ENCODE measurements at places on chromosomes 1 and 21. TPM values are rescaled to one million over a fixed set of nuclear protein-coding genes. Genes with fewer than 3 reads are reported as not detected.

- DNase-seq: peak; percentile 92
These were observed 16.3 kb upstream of the SARS1 start for GRCh38 chr1:109197158-109198042.

DNA sequence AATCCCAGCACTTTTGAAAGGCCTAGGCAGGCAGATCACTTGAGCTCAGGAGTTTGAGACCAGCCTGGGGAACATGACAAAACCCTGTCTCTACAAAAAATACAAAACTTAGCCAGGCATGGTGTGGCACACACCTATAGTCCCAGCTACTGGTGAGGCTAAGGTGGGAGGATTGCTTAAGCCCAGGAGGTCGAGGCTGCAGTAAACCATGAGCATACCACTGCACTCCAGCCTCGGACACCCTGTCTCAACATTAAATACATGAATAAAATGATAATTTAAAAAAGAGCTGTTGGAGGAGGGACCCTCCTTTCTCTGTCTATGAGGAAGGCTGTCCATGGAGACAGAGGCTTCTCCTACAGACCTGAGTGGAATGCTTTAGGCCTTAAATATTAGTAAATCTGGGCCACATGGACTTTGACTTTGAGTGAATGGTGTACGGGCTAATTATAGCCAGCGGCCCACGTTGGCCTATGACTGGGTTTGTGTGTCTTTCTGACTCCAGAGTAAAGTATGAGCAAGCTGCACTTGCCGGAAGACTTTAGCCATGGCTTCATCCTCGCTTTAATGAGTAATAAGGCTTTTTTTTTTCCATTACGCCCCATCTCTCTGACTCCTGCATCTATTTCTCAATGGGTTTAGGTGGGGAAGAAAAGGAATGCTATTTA lies 21.3 kb downstream of the RAB3B start:
- peak; percentile 73 for DNase-seq

The OR2M7 gene
- total RNA-seq: not detected

The XCL1 gene
- total RNA-seq: 0.32 TPM

The LMOD1 gene
- total RNA-seq: 50.1 TPM

DNA sequence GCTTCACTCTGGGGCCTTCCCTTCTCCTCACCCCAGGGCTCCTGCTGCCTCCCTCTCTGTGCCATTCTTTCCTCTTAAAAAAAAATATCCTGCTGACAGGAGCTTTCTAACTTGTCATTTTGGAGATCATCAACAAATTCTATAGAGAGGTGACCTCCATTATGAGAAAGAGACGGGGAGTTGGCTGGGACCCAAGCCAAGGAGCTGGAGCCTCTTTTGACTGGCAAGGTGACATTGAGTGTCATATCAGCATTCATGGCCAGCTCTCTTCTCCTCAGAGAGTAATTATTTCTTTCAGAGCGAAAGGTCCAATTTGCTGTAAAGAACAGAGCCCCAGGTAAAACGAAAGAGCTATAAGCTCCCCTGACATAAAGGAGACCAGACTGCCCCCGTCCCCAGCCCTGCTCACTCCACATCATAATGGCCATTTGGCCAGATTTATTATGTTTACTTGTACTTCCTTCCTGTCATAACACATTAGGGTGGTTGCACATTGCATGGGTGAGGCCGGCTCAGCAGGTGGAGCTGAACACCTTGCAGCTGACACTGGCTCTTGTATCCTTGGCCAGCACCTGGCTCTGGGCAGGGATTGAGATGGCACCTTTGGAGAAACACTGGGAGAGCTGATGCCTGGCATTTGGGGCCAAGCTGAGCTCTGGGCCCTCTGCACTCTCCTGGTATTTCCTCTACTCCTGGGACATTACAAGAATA lies 404.0 kb upstream of the VAMP3 start:
- DNase-seq: no peak

- no peak for DNase-seq
These were observed 14.9 kb downstream of the MIA3 start for GRCh38 chr1:222632749-222633148.

- peak; percentile 60 for DNase-seq
These were observed 43.5 kb downstream of the CD34 start for GRCh38 chr1:207867136-207868109.

- DNase-seq: no peak
These were observed 19.6 kb downstream of the SMAP2 start for GRCh38 chr1:40393173-40393572.

GRCh38 chr1:41245659-41246058 lies 3.6 kb upstream of the SCMH1 start:
- peak; percentile 80 for DNase-seq

DNA sequence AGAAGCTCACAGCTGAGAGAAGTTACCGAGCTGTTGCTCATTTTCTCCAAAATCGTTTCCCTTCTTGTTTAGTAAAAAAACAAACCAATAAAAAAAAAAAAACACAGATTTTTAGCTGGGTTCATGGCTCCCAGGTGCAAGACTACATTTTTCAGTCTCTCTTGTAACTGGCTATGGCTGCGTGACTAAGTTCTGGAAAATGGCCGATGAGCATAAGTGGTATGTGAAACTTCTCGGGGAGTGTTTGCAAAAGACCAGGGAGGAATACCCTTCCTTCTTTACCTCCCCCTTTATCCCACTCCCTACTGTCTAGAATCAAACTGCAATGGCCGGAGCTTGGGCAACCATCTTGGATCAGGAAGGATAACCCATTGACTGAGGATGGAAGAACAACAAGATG lies 38.7 kb upstream of the KANK4 start:
- DNase-seq: no peak

- peak; percentile 75 for DNase-seq
These were observed 4.4 kb downstream of the DVL1 start for GRCh38 chr1:1344655-1345361.

DNA sequence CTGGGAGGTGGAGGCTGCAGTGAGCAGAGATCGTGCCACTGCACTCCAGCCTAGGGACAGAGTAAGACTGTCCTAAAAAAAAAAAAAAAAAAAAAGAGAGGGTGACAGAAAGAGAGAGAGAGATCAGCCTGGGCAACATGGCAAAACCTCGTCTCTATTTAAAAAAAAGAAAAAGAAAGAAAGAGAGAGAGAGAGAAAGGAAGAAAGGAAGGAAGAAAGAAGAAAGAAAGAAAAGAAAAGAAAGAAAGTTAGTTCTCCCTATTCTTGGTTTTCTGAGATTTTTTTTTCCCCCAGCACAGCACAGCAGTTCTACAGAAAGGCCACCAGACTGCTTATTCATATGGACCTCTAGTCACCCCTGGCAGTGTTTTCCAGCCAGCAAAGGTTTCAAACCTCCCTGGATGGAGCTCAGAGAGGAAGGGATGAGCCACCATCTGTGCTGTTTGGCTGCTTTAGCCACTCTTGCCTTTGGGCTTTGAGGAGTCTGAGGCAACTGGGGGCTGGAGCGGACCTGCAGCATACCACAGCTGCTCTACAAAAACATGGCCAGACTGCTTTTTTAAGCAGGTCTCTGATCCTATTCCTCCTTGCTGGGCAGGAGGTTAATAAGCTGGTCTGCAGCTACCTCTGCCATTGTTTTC lies 10.6 kb downstream of the S100A6 start:
- peak; percentile 34 for DNase-seq

The TAL1 gene
- total RNA-seq: not detected

DNA sequence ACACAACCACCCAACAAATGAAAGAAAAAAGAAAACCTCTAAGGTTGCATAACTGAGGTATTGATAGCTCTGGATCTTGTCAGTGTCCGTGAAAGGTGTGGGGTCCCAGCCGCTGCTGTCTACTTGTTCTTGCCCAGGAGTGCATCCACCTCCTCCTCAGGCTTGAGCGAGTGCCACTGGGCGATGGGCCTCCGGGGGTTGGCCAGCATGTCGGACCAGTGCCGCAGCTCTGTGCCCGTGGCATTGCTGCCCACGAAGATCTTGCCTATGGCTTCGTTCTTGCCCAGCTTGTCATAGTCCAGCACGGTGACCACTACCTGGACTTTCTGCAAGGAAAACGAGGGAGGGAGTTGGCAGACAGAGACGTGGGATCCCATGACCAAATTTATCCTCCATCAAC lies 113.6 kb downstream of the SYT2 start:
- no peak for DNase-seq

The TBX15 gene
- total RNA-seq: under 0.01 TPM

DNA sequence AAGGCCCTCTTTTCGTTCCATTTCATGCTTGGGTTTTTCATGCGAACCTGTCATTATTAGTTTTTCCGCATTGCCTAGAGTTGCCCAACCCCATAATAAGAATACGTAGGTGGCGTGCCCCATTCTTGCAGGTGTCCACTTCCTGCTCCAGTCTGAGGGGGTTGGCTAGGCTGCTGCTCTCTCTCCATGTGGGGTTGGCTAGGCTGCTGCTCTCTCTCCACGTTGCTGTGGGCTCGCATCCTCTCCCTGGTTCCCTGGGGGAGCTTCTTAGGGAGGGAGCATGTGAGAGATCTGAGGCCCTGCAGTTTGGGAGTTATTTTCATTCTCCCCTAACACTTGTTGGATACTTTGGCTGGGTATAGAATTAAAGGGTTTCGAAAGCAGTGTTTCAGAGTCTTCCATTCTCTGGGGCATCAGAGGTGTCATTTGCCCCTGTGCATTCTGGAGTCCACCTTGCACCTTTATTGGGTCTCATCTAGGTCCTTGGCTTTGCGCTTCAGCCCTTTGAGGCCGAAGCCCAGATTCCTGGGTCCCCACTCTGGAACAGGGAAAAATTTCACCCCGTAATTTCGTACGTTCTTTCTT lies 8.6 kb downstream of the C1orf35 start:
- no peak for DNase-seq

GRCh38 chr1:2970311-2971071 lies 50.8 kb upstream of the ACTRT2 start:
- DNase-seq: no peak

DNA sequence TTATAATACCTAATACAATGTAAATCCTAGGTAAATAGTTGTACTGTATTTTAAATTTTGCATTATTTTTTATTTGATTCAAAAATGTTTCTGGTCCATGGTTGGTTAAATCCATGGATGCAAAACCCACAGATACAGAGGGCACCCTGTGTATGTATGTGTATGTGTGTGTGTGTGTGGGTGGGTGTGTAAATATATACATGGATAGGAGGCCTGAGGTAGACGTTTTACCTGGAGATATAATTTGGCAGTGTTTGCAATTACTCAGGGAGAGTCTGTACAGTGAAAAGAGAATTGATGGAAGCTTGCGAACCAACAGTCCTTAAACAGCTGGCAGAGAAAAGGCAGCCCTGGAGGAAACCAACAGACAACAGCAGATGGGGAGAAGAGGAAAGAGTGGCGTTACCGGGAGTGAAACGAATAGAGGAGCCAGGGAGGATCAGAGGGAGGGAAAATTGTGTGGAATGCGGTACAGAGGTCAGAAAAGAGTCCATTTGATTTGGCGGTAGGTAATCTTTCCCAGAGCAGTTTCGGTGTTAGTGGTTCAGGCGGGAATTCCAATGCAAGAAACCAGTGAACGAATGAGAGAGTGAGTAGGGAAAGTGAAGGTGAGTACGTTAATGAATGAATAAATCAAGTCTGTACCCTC lies 47.9 kb upstream of the NBL1 start:
- no peak for DNase-seq

GRCh38 chr1:147341246-147341645 lies 98.8 kb downstream of the CHD1L start:
- DNase-seq: no peak

GRCh38 chr1:56139836-56140235 lies 439.5 kb downstream of the PLPP3 start:
- DNase-seq: no peak

DNA sequence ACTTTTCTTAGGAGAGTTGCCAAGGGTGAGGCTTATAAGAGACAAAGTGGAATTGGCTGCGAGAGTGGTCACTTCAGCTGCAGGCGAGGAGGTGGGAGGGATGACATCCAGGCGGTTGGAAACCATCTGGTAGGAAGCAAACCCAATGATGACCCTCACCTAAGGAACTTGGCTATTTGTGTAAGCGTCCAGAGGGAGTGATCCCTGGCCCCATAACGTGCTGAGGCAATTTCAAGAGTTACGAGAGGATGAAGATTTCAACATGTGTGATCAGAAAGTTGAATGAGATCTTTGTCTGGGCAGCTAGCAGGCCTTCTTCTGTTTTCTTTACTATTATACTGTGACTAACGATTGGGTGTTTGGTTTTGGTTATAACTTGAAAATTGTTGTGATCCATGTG lies 102.7 kb upstream of the VANGL1 start:
- DNase-seq: peak; percentile 22

- no peak for DNase-seq
These were observed 25.2 kb downstream of the KCNC4 start for GRCh38 chr1:110235181-110235833.

Measured in fibroblast of villous mesenchyme (primary cell).